ENCODE measurements at places on chromosomes 3 and 15. TPM values are rescaled to one million over a fixed set of nuclear protein-coding genes. Genes with fewer than 3 reads are reported as not detected.

LYZL4 gene
- total RNA-seq, result not detected

CILP gene
- total RNA-seq, result 0.40 TPM

ITIH4 gene
- total RNA-seq, result not detected

PLA2G4D gene
- not detected for total RNA-seq

HGD gene
- 91.5 TPM for total RNA-seq
